ENCODE measurements at places on chromosomes 5 and 9. TPM values are rescaled to one million over a fixed set of nuclear protein-coding genes. Genes with fewer than 3 reads are reported as not detected.

DNA sequence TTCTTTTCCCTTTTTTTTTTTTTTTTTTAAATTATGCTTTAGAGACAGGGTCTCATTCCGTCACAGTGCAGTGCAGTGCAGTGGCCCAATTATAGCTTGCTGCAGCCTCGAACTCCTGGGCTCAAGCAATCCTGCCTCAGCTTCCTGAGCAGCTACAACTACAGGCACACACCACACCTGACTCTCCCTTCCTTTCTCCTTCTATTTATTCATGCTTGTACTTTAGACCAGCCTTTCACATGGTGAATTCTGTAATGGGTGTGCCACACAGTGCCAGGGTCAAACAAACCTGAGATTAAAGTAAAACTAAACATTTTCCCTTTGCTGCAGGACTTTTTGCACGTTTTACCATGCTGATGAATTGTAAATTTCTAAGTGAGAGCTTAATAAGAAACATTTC is 8.0 kb downstream of the SH3RF2 start:
- DNase-seq: no peak

- no peak for DNase-seq
Measured at GRCh38 chr5:170390472-170390871, 1.3 kb upstream of the KCNMB1 start.

GRCh38 chr5:127299678-127300077 is 9.1 kb downstream of the MEGF10 start:
- no peak for DNase-seq

DNA sequence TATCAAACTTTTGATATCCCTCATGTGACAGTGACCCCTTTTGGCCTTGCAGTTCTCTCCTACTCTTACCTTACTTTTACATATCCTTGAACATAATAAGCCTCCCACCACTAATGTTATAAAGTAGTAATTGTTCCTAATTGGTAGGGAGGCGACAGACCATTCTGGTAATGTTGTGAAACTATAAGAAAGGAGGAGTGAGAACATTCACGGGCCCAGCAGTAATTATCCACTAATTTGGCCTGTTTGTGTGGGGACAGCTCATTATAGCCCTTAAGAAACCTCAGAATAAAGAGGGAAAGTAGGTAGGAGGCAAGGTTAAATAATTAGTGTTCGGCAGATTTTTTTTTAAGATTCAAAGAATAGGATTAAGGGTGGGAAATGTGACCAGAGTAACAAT is 1046.5 kb upstream of the ARRDC3 start:
- no peak for DNase-seq

- no peak for DNase-seq
Measured at GRCh38 chr5:163525096-163525495, 19.7 kb downstream of the MAT2B start.

GRCh38 chr9:95406121-95406520 is 88.6 kb upstream of the FANCC start:
- DNase-seq: no peak

The RAB3C gene
- 0.59 TPM for total RNA-seq

The PRDM9 gene
- total RNA-seq: not detected

The CCDC192 gene
- total RNA-seq: not detected

The FGF18 gene
- total RNA-seq: 22.4 TPM
